Suprapubic skin (tissue), 4 donors: ENCODE measurements at places on chromosomes 13 and 19. TPM values are rescaled to one million over a fixed set of nuclear protein-coding genes. Genes with fewer than 3 reads are reported as not detected.

Gene ERICH6B
- not detected for total RNA-seq

Gene TYROBP
- total RNA-seq: 12.4 TPM

Gene ZNF699
- 23.5 TPM for total RNA-seq

Gene PCSK4
- total RNA-seq: 6.6 TPM

Gene PRTN3
- not detected for total RNA-seq

Gene VSIG10L
- total RNA-seq: 27.3 TPM

Gene SIGLECL1
- total RNA-seq: not detected

Gene SIGLEC12
- not detected for total RNA-seq

Gene C5AR2
- 2.1 TPM for total RNA-seq

Gene SPART
- 35.7 TPM for total RNA-seq
